ENCODE measurements at places on chromosomes 3 and 15.

- no peak for DNase-seq
Observed at GRCh38 chr3:27219127-27219845, 149.9 kb downstream of the NEK10 start.

GRCh38 chr3:66144568-66145407 is 76.0 kb upstream of the SLC25A26 start:
- no peak for DNase-seq

- no peak for DNase-seq
Observed at GRCh38 chr15:49742381-49742780, 121.5 kb downstream of the DTWD1 start.

- DNase-seq: no peak
Observed at GRCh38 chr3:69005071-69005790, 8.3 kb downstream of the EOGT start.

DNA sequence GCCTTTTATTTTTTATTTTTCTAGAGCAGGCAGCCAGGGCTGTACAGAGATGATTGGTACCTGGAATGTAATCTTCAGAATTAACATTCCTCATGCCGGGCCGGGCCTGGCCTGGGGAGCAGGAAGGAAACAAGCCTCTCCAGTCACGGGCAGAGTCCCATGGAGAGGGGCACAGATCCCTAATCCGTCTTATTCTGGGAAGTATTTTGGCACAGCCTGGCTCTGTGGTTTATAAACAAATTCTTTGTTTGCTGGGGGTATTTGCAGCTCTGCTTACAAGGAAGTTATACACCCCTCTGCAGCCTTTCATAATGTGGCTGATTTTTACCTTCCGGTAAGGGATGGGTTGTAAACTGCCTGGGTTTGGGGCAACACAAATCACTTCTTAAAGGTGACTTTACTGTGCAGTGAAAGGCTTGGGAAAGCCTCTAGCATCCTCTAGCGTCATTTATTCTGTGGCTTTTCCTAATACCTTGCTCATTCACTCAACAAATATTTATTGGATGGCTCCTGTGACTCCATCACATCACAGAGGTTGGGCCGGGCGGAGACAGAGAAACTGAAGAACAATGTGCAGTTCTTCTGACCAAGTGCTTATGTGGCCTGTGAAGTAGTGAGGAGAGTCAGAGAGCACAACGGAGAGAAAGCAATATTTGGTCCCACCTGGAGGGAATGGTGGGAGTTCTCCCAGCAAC is 2.7 kb downstream of the SLC6A20 start:
- DNase-seq: no peak

- DNase-seq: no peak
Observed at GRCh38 chr3:30708472-30708871, 102.1 kb downstream of the TGFBR2 start.

DNA sequence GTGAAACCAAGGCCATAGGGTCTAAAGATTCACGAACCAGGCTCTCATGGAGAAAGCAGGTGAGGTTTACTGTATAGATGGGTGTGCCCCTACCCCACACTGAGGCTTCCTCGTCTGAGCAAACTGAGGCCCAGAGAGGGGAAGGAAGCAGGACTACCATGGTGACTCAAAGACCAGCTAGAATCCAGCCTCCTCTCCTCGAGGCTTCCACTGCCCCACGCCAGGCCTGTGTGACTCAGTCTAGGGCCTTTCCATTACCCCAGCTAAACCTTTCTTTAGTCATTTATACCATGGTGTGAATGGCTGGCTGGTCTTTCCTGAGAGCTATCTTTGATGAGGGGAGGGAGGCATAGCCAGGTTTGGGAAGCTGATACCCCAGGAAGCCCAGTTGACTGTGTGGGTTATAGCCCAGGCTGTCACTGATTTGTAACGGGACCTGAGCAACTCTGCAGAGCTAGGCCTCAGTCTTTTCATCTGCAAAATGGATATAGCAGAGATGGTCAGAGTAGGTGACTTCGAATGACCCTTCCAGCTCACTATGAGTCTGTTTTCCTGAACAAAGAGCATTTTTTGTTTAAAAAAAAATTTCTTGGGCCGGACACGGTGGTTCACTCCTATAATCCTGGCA is 3.0 kb upstream of the RHO start:
- DNase-seq: no peak

DNA sequence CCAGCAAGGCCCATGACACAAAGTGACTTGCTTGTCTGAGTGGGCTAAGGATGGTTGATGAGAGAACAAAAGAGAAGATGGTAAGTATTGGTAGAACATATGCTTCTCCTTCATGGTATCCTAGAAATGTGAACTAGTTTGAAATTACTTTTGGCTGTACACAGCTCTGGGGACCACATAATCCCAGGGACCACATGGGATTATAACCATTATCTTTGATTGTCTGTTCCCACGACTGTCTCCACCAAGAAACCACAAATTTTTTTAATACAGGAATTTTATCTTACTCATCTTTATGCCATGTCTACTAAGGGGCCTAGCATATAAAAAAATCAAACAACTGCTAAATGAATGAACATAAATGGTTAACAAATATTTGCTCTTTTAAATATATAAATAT is 155.3 kb upstream of the PRICKLE2 start:
- no peak for DNase-seq

GRCh38 chr3:65706776-65707568 is 331.7 kb downstream of the MAGI1 start:
- no peak for DNase-seq

- no peak for DNase-seq
Observed at GRCh38 chr15:25859838-25860645, 3.1 kb downstream of the ATP10A start.

DNA sequence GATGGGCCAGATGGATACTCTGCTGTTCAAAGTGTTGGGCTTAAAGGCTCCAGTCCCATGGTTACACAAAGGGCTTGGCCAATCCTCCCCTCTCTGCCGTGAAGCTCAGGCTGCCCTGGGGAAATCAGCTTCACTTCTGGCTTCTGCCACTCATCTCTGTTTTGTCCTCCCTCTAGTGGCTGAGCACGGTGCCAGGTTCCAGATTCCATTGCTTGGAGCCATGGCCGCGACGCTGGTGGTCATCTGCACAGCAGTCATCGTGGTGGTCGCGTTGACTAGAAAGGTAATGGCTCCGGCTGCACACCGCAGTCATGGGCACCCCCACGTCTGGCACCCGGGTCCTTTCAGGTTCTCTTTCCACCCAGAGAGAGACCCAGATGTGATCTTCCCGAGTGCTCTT is 5.6 kb downstream of the TIGIT start:
- DNase-seq: peak; percentile 18

- DNase-seq: no peak
Observed at GRCh38 chr15:65942436-65942835, 73.1 kb downstream of the RAB11A start.

DNA sequence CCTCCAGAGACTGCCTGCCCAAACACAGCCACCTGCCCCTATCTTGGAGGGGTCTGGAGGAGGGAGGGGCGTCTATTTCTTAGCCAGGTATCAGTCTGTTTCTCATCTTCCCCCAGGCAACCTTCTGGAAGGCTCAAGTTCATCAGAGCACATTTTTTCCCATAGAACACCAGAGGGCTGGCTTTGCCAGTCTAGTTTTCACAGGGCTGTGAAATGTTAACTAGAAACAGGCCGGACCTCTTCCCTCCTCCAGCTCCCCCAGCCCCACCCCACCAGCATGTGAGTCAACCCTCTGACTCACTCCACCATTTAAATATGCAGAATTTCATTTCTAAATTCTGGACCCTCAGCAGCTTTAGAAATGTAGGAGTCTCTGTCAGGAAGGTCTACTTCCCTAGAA is 66.9 kb downstream of the SLCO2A1 start:
- DNase-seq: no peak

GRCh38 chr3:96986241-96986640 is 171.8 kb downstream of the EPHA6 start:
- no peak for DNase-seq

DNA sequence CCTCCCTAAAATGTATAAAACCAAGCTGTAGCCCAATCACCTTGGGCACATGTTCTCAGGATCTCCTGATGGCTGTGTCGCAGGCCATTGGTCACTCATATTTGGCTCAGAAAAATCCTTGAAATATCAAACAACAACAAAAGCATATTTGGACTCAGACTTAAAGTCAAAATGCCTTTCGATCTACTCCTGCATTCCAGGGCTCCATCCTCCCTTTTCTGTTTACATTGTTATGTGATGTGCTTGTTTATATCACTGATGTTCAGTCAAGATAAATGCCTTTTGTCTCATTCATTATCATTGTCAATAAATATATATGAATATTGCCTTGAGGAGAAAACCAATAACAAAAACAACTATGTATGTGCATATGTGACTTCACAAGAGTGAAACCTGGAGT is 31.7 kb downstream of the HGD start:
- DNase-seq: no peak

GRCh38 chr3:128334766-128335165 is 131.9 kb downstream of the DNAJB8 start:
- no peak for DNase-seq

- peak; percentile 32 for DNase-seq
Observed at GRCh38 chr3:71652781-71653413, 69.4 kb upstream of the FOXP1 start.

- DNase-seq: no peak
Observed at GRCh38 chr15:63699101-63699785, 102.1 kb downstream of the FBXL22 start.

- DNase-seq: peak; percentile 55
Observed at GRCh38 chr15:31346367-31347066, 19.9 kb downstream of the KLF13 start.

DNA sequence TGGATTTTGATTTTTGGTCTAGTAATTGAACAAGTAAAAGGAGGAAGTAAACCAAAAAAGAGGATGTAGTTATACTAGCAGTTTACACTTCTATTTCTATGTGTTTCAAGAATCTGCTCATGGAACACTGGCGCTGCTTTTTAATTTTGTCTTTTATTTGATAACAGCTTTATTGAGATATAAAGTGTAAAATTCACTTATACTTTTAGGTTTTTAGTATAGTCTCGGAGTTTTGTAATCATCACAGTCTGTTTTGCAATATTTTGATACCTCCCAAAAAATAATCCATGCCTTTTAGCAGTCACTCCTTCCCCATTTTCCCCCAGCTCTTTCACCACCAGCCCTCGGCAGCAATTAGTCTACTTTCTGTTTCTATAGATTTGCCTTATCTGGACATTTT is 18.0 kb downstream of the UBE2E2 start:
- no peak for DNase-seq

DNA sequence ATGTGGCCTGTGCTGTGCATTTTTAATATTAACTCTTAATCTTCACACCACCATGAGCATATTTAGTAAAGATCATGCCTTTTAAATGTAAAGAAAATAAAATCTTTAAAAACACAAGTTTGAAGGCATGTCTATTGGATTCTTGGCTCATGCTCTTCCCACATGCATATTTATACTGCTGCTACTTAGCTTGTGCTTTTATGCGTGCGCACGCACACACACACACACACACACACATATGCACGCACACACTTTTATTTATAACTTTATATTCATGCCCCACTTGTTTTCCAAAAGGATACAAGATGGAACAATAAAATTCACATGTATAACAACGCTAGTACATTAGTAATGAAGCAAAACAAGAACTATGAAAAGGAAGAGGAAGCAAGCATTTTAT is 36.1 kb upstream of the ZPLD1 start:
- no peak for DNase-seq

DNA sequence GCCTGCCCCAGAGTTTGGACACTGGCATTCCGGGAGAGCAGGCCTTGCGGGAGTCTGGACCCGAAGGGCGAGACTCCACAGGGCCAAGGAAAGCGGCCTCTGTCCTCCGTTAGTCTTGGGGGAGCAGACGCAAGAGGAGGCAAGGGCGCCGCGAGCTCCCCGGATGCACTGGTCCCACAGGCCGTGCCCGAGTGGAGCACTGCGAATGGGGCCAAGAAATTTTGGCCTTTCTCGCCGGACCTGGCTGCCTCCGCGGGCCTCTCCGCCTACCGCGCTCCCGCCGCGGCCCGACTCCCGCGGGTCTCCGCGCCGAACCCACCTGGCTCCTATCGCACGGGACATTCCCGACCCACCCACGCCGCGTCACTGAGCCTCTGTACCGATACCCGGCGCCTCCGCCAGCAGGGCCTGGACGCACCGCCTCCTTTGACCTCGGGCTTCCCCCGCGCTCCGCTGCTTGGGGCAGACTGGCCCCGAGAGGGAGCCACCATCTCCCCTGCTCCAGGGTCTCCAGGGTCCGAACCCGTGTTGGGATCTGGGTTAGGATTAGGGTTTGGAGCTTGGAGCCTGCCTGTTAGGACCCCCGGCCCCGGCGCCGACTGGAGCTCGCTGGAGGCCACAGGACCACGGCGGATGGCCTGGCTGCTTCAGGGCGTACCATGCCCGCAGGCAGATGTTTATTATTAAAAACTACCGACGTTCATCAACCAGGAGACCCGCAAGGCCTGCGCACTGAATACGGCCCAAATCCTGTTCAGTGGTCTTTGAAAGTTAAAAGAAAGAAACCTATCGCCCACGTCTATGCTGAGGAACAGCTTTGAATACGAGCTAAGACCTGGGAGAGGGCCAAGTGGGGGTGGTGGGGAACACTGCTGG is 11.7 kb downstream of the SHOX2 start:
- DNase-seq: peak; percentile 79

GRCh38 chr3:181533811-181534210 is 177.9 kb upstream of the SOX2 start:
- DNase-seq: no peak

GRCh38 chr3:147554332-147554731 is 145.2 kb downstream of the ZIC1 start:
- no peak for DNase-seq

All from GM20000 (cell line).